ENCODE measurements at places on chromosomes 6 and 20.

DNA sequence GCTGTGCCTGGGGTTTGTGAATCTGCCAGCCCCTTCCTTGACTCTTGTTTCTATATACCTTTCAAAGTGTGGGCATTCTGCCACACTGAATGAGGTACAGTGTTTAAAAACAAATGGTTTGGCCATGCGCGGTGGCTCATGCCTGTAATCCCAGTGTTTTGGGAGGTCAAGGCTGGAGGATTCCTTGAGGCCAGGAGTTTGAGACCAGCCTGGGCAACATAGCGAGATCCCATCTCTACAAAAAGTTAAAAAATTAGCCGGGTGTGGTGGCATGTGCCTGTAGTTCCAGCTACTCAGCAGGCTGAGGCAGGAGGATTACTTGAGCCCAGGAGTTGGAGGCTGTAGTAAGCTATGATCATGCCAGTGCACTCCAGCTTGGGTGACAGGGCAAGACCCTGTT, 5.8 kb downstream of the FAM83D start:
- DNase-seq: no peak

- no peak for DNase-seq
Measured at GRCh38 chr20:56588996-56589395, 40.1 kb upstream of the TFAP2C start.

DNA sequence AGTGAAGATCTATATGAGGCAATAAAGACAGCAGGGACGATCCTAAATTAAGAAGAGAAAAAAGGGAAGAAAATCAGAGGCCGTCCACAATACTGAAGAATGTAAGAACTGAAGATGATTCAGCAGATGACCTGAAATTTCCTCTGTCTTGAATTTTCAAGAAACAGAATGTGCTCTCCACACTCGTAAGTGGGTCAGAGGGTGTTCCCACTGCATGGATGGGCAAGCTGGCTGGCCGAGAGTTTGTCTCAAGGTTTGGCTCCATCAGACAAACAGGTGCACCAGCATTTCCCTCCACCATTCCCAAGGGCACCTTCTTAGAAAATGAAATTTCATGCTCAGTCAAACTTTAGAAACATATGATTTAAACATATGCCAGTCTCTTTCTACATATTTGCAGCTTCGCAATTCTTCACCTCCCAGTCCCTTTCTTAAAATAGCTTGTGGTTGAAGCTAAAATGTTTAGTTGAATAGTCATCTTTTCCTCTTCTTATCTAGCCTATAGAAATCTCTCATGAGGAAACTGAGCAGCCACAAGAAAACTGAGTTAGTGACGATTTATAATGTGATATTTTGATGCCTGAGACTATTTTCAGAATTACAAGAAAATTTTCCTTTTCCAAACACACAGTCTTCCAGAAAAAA, 576.4 kb downstream of the PRKN start:
- DNase-seq: no peak

DNA sequence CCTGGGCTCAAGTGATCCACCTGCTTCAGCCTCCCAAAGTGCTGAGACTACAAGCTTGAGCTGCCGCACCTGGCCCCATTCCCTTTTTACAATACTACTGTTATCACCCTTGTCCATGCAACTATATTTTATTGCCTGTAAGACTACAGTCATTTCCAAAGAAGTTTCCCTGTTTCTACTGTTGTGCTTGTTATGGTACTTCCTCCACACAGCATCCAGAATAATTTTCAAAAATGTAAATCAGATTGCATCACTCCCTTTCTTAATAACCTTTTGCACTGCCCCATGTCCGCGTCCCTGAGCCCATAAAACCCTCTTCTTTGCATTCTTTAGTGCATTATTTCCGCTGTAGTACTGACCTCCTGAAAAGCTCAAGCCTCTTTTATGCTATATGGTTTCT, 128.9 kb upstream of the AKIRIN2 start:
- DNase-seq: no peak

GRCh38 chr6:94600636-94601035, 976.7 kb upstream of the MANEA start:
- no peak for DNase-seq

DNA sequence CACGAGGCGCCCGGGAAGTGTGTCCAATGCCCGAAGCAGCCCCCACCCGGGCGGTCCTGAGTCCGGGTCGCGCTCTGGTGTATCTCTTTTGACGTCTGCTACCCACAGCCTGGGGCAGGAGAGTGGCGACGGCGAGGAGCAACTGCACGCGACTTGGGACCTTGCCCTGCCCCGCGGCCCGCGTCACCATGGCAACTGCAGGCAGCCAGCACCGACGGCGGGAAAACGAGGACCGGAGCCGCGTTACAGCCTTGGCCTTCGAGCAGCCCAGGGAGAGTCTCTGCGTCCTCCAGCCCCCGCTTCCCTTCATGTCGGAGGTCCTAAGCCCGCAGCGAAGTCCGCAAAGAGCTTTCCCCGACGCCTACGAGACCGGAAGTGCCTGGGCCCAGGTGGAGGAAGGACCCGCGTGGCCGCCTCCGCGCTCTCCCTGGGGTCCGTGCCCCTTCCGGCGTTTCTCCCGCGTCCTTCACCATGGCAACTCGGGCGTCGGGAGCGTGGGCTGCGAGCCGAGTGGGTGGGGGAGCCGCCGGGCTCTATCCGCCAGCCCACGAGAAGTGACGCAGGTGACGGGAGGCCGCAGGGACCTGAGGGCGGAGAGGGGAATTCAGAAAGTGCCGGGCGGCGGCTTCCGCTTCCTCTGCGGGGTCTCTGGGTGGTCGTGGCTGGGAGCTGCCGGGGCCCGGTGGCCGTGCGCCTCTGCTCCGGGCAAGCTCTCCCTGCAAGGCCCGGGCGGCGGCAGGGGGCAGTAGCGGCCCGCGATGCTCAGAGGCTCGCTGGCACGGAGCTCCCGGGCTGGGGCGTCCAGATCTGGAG, 88.6 kb upstream of the TGM3 start:
- DNase-seq: peak; percentile 74

- no peak for DNase-seq
Measured at GRCh38 chr20:235891-236290, 8.8 kb downstream of the DEFB129 start.

GRCh38 chr6:168037242-168037641, 39.8 kb downstream of the KIF25 start:
- DNase-seq: no peak

GRCh38 chr6:128446497-128446896, 73.9 kb downstream of the PTPRK start:
- peak; percentile 70 for DNase-seq

GRCh38 chr6:170307080-170307545, 555 bp downstream of the FAM120B start:
- DNase-seq: no peak

DNA sequence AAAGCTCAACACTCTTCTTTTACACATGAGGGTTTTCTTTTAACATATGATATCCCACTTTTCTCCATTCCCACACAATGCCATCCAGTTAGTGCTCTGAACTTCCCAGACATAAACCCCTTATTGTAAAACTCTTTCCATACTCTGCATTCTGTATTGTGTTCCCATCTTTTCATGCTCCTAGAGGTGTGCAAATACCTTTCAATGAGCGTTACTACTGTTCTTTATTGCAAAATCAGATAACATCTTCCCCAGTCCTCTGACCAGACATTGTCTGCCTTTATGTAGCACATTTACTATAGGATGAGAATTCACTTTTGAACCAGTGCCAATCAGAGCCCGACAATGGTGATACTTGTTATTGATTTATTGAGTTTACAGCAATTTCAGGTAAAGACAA, 296.2 kb downstream of the GRIK2 start:
- no peak for DNase-seq

GRCh38 chr20:57698116-57698866, 11.5 kb downstream of the PMEPA1 start:
- DNase-seq: no peak

DNA sequence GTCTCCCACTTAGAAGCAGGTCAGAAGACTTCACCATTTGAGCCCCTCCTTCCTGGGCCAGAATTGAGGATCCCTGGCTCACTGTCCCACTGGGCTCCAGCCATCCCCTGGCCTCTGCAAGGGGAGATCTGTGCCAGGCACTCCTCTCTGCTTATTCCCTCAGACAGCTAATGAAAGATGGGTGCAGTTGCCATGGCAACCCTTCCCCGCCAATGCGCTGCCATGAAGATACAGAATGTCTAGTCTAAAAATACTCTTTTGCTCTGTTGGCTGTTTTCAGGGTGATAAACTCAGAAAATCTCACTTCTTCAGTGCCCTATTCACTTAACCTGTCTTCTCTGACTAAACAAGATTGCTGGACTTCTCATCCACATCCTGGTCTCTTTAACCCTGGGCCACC, 13.6 kb upstream of the TTLL2 start:
- no peak for DNase-seq

GRCh38 chr6:13273202-13273930, 55.0 kb downstream of the TBC1D7 start:
- DNase-seq: no peak

DNA sequence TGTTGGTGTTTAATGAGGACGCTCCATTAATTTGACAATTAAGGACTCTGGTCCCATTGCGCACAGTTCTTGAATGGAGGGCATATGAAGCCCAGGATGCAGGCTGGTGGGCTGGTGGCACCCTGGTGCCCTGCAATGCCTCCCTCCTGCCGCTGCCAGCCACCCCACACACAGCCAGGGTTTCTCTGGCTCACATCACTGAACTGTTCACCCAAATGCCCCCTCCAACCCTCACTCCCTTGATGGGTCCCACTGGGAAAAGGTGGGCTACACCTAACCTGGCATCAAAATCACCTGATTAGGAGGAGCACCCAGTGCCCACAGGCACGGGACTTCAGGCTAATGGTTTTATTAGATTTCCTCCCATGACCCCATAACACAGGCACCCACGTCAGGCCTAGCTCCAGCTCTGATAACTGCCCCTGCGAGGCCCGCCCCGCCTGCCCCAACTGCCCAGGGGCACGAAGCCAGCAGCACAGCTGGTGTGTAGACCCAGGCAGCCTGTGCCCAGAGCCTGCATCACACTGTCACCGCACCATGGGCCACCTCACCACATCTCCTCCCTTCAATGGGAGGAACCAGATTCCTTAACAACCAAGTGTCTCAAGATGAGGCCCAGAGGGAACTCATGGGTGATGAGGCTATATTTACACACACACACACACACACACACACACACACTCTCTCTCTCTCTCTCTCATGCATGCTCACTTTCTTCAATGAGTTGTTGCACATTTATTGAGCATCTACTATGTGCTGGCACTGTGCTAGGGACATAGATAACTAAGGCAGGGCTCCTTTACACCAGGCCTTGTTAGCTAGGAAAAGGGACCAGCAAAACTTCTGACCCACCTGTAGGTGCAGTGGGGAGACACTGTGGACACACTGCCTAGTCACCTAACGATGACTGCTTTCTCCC, 107.3 kb downstream of the NOL4L start:
- DNase-seq: no peak

DNA sequence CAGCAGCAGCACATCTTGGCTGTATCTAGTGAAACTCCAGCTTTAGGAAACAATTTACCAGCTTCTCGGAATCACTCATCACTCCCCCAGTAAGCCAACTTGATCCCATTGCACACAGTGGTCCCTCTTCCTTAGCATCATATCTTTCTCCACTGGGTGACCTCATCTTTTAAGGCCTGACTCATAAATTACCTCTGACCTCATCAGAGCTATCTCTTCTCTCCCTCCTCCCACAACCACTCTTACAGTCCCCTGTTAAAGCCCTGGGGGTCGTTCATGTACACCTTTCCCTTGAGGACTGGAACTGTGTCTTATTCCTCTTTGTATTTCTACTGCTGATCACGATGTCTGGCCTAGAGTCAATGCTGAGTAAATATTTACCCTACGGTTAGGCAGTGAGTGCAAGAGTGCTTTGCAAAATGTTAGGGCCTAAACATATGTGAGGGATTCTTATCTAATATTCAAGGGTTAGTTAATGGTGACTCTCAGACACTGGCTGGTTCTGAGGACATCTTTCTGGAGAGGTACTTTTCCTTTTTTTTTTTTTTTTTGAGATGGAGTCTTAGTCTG, 187.2 kb downstream of the LRFN2 start:
- DNase-seq: no peak

DNA sequence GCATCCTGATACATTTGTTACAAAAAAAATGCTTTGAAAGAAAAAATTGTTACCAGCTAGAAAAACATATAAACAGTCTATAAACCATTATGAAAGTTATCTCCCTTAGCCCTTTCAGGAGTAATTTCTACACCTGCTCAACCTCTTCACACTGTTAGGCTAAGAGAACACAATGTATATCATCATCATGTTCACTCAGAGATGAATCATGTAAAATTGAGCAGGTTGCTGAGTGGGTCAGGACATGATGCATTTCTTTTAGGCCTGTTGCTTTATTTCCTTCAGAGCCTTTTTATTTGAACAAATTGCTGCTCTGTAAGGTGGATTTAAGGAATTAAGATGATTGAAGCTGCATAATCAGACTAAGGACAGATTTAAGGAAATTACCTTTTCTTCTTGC, 531.3 kb upstream of the MAN1A1 start:
- no peak for DNase-seq

GRCh38 chr6:46105568-46105967, 24.2 kb upstream of the ENPP4 start:
- no peak for DNase-seq

GRCh38 chr6:153129873-153130514, 1.1 kb downstream of the RGS17 start:
- no peak for DNase-seq

DNA sequence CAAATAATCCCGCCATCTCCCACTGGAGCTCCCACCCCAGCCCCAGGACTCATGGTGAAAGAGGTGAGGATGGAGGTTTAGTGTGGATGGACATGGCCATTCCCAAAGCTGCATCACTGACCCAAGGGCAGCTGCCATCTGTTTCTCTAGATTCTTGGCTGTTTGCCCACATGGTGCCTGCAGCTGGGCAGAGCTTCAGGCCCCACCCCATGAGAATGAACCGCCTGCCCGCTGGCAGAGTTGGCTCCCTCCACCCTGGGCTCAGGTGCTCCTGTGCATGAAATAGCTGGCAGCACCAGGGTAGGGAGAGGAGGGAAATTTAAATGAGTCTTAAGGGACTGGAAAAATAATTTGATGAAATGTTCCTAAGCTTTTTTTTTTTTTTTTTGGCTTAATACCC, 17.4 kb downstream of the SCML4 start:
- DNase-seq: no peak

GRCh38 chr6:31874836-31875572, 3.8 kb downstream of the SLC44A4 start:
- no peak for DNase-seq

DNA sequence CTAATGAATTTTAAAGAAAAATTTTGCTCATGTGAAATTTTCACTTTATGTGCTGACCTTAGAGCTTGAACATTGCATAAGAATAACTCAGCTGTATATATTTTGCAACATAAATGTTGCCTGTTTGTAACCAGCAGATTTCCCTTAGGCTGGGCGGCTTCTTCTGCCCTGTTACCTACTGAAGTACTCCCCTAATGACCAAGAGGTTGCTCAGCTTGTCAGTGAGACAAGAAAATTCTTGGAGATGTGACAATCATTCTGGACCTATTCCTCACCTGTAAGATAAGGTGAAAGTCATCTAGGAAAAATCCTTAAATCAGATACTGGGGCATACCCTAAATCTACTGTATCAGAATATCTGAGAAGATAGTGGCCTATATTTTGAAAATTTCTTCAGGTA, 1061.7 kb downstream of the KIF16B start:
- DNase-seq: no peak
